NCI-H1105 (cell line): ENCODE measurements at places on chromosomes 16 and 17.

GRCh38 chr16:73499276-73499675, 451.3 kb upstream of the ZFHX3 start:
- DNase-seq: no peak

DNA sequence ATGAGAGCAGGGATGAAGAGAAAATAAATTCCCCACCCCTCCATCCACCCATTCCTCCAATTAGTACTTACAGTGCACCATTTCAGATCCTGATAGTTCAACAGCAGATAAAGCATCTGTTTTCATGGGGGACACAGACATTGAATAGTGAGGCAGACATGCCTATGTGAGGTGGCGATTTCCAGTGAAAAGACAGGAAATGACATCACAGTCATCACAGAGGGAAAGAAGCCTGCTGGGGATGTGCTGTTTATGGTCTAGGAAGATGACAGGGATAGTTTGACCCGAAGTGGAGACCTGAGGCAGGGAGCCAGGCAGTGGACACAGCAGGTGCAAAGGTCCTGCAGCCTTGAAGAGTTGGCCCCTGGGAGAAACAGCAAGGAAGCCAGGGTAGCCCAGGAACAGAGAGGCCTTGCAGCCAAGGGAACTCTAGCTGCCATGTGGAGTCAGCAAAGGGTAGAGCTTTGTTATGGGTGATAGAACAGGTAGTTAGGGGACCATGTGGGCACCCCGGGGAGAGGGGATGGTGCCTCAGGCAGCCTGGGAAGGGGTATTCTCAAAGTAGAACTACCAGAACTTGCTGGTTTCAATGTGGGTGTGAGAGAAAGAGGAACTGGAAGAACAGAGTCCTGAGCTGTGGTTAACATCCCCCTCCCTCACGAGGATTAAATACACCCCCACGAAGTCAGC, 256.6 kb downstream of the CPPED1 start:
- DNase-seq: no peak

GRCh38 chr17:31313982-31314781, at the start of gene EVI2B:
TSS of gene EVI2B (minus strand) at chr17:31314054. CDS start at chr17:31305609, 8,445 bp downstream.
- no peak for DNase-seq

DNA sequence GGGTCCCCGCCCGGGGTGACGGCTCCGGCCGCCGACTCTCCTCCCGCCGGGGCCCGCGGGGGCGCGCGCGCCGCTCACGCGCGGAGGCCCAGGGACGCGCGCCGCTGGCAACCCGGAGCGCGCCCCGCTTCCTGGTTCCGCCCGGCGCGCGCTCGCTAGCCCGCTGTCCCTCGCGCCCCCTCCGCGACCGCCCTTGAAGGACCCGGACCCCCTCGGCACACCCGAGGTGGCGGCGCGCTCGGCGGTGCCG, at the start of gene STAT5B:
Gene STAT5B, minus strand, starts transcription at position 33 of the 250 bp plus-strand sequence. CDS start 44,264 bp downstream, outside the sequence.
- peak; percentile 47 for DNase-seq

- DNase-seq: peak; percentile 85
These were observed 5.6 kb downstream of the RARA start for GRCh38 chr17:40314584-40314956.

- DNase-seq: no peak
These were observed 213.5 kb downstream of the RAB11FIP4 start for GRCh38 chr17:31604936-31605335.

GRCh38 chr16:66927918-66928649, 2.7 kb upstream of the RRAD start:
- no peak for DNase-seq

- DNase-seq: no peak
These were observed 39.9 kb downstream of the BAIAP2 start for GRCh38 chr17:81074875-81075274.

GRCh38 chr17:67016039-67016762, 28.2 kb upstream of the CACNG1 start:
- no peak for DNase-seq

DNA sequence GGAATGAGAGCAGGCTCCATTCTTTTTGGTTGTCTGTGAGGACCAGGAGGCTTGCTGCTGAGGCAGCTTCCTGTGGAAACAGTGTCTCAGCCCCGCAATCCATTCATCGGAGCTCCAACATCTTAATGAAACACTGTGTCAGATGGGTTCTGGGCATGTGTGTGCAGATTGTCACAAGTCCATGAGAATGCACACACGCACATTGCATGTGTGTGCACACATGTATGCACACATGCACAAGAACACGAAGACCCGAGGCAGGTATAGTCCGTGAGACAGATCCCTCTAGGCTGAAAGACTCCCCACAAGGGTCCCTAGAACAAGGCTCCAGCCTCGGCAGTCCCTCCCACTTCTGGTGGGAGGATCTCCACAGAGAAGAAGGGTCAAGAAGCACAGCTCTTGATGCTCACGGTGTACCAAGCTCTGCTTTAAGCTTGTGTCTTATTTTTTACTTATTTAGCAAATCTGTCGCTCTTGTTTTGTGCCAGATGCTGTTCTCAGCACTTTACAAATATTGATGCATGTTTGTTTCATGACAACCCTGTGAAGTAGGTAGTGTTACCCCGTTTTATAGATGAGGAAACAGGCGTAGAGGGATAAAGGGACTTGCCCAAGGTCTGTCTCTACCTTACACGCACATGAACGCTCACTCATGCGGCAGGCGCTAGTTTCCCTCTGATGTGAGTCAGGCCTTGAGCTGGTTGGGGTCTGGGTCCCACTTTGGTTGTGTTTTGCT, 213.1 kb downstream of the SEC14L1 start:
- DNase-seq: no peak

GRCh38 chr17:68255731-68256538, 8.1 kb downstream of the AMZ2 start:
- DNase-seq: no peak

DNA sequence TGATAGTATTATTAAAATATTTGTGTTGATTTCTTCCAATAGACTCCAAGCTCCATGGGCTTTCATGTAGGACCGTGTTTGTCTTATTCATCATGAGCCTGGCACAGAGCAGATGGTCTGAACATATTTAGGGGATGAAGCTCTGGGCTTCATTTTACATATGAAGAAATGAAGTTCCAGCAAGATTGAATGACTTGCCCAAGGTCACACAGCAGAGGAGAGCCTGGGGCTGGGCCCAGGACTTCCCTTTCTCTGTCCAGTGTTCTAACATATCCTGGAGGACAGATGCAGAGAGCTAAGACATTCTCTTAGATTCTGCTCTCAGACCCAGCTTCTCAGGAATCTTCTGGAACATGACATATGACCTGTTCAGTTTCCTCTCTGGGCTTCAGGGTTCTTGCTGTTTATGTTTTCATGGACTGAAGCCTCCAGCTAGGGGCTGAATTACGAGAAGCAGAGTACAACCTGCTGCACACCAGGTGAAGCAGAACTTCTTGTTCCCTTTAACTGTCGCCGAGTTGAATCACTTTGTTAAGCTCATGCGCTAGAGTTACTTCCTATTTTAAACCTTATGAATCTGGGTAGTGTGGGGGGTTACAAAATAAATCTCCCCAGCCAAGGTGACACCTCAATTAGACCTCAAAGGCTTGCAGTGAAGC, 53.6 kb downstream of the GPRC5B start:
- DNase-seq: no peak

DNA sequence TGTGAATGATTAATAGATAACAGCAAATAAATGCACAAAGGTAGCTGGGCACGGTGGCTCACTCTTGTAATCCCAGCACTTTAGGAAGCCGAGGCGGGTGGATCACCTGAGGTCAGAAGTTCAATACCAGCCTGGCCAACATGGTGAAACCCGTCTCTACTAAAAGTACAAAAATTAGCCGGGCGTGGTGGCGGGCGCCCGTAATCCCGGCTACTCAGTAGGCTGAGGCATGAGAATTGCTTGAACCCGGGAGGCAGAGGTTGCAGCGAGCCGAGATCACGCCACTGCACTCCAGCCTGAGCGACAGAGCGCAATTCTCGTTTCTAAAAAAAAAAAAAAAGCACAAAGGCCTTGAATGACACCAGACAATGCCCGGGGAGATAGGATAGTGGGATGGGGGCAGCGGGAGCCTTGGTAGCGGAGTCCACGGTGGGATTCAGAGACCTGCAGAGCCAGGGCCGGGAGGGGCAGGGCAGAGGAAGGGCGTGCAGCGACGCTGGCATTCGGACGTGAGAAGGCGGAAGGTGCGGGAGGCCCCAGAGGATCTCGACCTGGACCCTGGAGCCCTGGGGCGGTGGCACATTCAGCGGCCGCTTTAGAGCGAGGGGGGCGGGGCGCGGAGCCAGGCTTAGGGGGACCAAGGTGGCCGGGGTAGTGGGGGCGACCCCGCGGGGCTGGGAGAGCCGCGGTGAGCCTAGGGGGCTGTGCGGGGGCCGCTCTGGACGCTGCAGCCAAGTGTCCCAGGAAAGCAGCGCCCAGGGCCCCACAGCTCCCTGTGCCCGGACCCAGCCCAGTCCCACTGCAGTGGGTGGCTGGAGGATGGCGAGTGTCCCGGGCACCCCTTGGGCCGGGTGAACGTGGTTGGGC, 999 bp upstream of the FLYWCH2 start:
- no peak for DNase-seq

- no peak for DNase-seq
These were observed 17.8 kb downstream of the SCPEP1 start for GRCh38 chr17:56995766-56996165.

GRCh38 chr16:71373073-71373472, 14.6 kb downstream of the CALB2 start:
- no peak for DNase-seq

- DNase-seq: no peak
These were observed 247.7 kb upstream of the XYLT1 start for GRCh38 chr16:17718495-17718894.

DNA sequence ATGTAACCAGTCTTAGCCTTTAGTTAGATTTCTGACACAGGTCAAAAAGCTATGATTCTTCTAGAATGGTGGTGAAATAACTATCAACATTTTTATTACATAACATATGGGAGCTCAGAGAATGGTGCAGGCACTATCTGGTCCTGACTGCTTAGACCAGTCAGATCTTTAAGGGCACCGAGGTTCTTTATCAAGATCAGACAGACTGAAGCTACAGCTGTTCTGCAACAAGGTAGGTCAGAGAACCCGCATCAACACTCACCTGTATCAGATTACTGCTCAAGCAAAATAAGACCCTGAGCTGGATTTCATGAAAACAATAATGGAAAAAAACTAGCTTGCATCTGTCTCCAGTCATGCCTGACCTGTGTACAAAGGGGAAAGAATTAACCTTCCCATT, 160.4 kb downstream of the KCNJ2 start:
- DNase-seq: peak; percentile 61

- no peak for DNase-seq
These were observed 396.6 kb downstream of the CPPED1 start for GRCh38 chr16:12406926-12407690.

DNA sequence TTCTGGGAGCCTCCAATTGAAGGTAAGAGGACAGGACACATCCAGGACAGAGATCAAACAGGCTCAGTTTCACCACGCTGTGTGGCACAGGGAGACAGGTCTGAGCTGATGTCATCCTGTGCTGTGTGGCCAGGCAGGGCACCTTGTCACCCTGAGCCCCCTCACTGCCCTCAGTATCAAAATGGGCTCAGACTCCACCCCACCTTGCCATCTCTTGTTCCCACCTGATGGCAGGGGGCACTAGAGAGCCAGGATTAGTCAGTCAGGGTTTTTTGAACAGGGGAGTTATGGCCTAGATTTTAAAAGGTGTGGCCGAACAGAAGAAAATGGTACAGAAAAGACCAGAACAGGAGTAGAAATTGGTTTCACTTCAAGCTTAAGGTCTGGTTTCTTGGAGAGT, 2.6 kb downstream of the KAT2A start:
- DNase-seq: peak; percentile 4

DNA sequence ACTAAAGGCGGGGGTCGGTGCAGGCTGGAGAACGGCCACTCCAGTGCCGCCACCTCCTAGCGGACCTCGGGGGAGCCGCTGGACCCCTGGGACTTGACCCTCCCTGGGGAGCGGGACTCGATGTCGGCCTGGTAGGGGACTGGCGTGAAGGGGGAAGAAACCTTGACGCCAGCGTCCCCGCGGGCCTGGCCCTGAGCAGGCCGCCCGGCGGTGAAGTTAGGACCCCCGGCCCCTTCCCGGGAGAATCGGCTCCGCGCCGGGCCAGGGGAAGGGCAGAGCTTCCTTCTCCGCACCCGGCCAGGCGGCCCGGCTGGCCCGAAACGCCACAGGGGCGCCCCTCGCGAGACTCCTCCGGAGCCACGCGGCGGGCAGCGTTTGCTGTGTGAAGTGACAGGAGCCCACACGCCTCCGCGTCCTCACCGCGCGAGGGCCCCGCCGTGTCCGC, 389 bp downstream of the DUS1L start:
- no peak for DNase-seq

DNA sequence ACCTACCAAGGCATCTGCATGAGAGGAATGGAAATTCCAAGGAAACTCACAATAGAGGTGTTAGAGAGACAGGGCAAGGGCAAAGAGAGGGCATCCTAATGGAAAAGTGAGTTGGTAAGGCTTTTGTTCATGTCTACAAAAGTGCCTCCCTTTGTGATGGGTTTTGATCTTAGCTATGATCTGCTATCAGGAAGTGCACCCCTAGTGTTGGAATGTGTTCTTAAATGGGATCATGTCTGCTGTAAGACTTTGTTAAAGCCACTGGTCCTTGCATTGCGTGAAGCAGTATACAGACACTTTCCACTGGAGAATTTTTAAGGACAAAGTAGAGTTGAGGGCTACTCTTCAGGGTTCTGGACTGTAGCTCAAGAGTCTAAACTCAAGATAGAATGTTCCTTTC, 92.0 kb downstream of the MAP2K6 start:
- no peak for DNase-seq

DNA sequence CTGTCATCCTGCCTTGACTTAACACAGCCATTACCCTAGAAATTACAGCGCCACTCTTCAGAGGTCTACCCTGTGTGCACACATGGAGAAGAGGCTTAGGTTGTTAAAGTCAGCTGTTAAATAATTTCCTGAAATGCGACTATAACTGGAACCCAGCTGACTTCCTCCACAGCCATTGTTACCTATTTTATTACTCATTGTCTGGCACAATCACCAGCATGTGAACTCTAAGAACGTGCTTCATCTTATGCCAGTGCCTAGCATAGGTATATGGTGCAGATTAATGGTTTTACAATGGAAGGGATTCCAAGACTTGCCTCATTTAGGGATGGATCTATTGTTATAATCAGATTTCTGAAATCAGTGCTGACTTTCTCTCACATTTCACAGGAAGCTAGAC, 11.9 kb downstream of the RDM1 start:
- DNase-seq: no peak

DNA sequence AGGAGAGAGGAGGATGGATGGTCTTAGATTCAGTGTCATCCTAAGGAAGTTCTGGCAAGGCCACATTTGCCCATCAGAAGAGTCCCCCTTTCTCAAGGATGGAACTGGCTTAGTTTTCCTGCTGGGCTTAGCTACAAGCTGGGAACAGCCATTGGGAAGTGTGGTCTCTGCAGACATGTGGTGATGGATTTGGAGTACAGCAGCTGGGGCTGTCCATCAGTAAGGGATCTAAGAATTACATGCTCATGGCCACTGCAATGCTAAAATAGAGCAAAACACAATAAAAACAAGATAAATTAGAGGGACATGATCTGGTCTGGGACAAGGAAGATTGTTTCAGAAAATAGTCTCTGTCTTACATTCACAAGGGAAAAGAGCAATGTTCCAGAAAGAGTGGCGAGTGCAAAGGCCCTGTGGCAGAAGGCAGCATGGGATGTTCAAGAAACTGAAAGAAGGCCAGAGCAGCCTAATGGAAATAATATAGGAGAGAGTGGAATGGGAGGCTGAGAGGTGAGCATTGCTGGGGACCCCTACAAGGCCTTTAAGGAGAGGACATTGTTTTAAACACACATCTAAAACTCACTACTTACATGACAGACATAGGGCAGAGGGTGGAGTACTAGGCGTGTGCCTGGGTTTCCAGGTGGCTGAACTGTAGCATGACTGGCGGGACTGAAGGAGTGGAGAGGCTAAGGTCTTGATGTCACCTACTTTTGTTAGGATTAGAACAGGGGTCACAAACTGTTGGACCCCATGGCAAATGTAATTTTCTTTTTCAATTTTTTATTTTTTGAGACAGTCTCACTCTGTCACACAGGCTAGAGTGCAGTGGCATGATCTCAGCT, 17.0 kb upstream of the TOX3 start:
- DNase-seq: no peak
